Foreskin keratinocyte (primary cell): ENCODE measurements at places on chromosomes 4 and X. TPM values are rescaled to one million over a fixed set of nuclear protein-coding genes. Genes with fewer than 3 reads are reported as not detected.

Gene ANAPC4
- 25.1 and 26.0 TPM in 2 replicates for total RNA-seq

Gene TNMD
- total RNA-seq: not detected in 2 replicates

DNA sequence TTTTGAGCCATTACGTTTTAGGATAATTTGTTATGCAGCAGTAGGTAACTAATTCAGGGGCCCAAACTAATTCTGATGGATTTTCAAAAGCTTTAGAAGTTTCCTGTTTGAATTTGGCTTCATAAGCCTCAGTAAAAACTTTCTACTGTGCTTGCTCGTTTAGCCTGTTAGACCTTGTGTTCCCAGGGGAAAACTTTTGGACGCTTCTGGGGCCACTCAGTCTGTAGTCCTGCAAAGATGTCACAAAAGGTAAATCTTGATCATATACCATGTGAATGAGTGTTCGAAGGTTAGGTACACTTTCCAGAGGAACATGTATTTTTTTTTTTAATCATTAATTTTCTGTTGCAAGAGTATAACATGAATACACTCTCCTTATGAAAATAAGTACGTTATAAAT lies 70.7 kb downstream of the SUPT20HL2 start:
- DNase-seq: no peak

DNA sequence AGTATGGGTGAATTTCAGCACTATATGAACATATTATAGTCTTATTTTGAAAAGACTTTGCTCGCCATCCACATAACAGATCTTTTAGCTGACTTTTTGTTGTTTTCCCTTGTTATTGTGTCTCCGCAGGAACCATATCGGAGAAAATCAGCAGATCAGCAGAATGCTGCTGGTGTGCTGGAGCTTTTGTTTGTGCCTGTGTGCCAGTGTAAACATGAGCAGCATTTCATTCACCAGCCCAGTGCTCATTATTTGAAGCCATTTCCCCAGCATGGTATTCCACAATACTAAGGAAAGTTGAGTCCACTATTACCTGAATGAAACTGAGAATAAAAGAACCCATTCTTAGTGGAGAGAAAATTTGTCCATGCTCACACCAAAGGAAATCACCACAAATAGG lies 261.8 kb upstream of the ARX start:
- DNase-seq: no peak

Gene TCEAL6
- not detected in 2 replicates for total RNA-seq

GRCh38 chrX:26922278-26922677 lies 540.9 kb downstream of the PPP4R3C start:
- no peak for DNase-seq

Gene NPY2R
- total RNA-seq: not detected in 2 replicates

DNA sequence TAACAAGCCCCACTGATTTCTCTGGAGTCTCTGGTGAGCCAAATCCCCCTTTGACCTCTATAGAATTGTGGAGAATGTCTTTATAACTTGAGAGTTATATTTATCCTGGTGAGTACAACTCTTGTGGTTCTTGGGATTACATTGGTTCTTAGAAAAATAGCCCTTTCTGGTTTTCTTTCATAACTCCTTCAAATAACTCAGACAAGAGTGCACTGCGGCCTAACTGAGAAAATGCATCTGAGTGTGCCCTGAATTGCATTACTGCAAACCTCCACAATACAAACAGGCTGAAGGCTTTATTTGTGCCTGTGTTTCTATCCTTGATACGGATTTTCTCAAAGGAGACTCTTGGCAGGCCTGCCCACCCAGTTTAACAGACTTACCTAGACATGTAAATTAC lies 2.7 kb downstream of the BEX3 start:
- no peak for DNase-seq

- DNase-seq: peak; percentile 2
Measured at GRCh38 chrX:147565237-147565636, 346.5 kb upstream of the FMR1 start.
